MG63 (cell line): ENCODE measurements at places on chromosomes 3 and 15. TPM values are rescaled to one million over a fixed set of nuclear protein-coding genes. Genes with fewer than 3 reads are reported as not detected.

GRCh38 chr3:98003306-98003969 lies 31.2 kb upstream of the RIOX2 start:
- DNase-seq = no peak

- peak; percentile 92 for DNase-seq
These were observed 121.7 kb upstream of the SPRED1 start for GRCh38 chr15:38130740-38131498.

- DNase-seq = no peak
These were observed 13.2 kb downstream of the GREM1 start for GRCh38 chr15:32730677-32731654.

- DNase-seq = no peak
These were observed 210.2 kb downstream of the ADAMTS17 start for GRCh38 chr15:100131321-100132224.

- DNase-seq = no peak
These were observed 356.6 kb upstream of the KCNH8 start for GRCh38 chr3:18791752-18792151.

GRCh38 chr3:66450390-66451022 lies 50.3 kb downstream of the LRIG1 start:
- peak; percentile 55 for DNase-seq

- DNase-seq = no peak
These were observed 208.3 kb upstream of the PLSCR5 start for GRCh38 chr3:146813496-146813895.

- DNase-seq = no peak
These were observed 44.7 kb downstream of the CEP70 start for GRCh38 chr3:138549179-138549977.

GRCh38 chr3:190370369-190370768 lies 17.6 kb upstream of the CLDN16 start:
- no peak for DNase-seq

DNA sequence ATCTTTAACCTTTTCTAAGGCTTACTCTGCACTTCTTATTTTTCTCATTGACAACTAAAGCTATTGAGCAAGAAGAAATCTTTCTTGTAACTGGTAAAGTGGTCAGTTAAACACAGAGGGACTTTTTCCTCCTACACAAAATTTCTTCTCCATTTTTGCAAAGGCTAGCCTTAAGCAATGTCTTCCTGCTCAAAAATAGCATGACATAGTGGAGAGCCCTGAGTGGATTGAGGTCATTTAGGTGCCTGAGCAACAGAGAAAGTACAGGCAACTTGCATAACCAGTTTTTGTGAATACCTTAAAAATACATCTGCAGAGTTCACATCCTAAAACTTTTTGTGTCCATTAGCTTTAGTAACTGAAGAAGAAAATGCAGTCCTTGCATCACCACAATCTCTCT lies 144.7 kb upstream of the TTC14 start:
- DNase-seq = no peak

Gene HACD3
- total RNA-seq = 111 and 147 TPM in 2 replicates

Gene RYR3
- not detected in 2 replicates for total RNA-seq

Gene CPNE9
- not detected in 2 replicates for total RNA-seq
